ENCODE measurements at places on chromosomes 6 and 20.

DNA sequence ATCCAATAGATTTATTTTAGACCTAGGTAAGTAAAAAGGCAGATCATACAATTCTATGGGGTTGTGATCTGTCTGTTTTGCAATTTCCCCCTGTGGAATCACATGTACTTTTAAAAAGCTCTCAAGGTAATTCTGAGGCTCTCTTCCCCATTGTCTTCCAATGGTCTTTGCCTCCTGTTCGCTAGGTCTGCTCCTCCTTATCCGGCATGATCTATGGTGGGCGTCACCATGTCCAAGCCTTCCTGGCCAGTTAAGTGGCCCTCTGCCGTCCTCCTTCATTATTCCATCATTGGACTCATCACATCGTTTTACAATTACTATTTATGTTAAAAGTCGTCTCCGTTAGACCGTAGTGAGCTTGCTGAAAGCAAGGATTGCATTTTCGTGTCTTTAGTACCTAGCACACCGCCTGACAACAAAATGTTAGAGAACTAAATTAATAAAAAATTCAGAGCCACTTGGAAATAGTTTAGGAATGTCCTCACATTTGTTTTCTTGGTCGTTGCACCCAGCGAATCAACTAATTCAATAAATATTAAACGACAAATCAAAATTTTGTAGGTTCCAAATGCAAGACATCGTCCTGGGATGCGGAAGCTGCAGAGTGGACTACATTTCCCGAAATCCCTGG is 2.2 kb upstream of the STXBP5 start:
- H3K4me1 ChIP-seq: peaks cover 4% of the 10 kb centered on the region
- peaks cover 7% of the 10 kb centered on the region for H3K36me3 ChIP-seq
- no peak for DNase-seq
- H3K27me3 ChIP-seq: no peaks in the 10 kb centered on the region
- peak overlapping the region; percentile 90 for H3K27ac ChIP-seq

- no peaks in the 10 kb centered on the region for H3K27me3 ChIP-seq
- H3K4me1 ChIP-seq: peaks cover 5% of the 10 kb centered on the region
- no peak overlapping the region for H3K4me3 ChIP-seq
- H3K36me3 ChIP-seq: no peaks in the 10 kb centered on the region
- no peak overlapping the region for H3K27ac ChIP-seq
Observed at GRCh38 chr6:148835920-148836441, 89.2 kb downstream of the UST start.

DNA sequence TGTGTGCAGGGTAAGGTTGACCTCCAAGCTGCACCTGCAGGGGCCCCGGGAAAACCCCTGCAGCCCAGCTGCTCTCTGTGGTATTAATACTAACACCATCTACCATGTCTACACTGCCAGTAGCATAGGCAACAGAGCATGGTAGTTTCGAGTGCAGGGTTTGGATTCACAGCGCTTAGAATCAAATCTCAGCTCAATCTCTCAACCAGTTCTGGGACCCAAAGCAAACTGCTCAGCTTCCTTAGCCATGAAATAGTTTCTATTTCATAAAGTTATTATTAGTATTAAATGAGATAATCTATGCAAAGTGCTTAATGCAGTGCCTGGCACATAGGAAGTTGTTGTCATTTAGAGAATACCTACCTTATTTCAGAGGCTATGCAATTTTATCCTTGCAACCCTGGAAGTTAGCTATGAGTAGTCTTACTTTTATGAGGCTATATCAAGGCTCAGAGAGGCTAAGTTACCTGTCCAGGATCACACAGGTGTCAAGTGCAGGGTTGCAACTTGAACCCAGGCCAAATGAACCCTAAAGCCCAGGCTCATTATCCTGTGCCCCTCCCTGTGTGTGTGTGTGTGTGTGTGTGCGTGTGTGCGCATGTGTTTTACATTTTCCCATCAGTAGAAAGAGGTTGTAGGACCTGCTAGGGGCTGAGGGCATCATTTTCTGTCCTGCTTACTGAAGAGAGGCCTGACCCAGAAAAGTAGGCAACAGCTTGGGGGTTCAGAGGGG is 27.6 kb upstream of the MRPS18A start:
- H3K36me3 ChIP-seq: no peaks in the 10 kb centered on the region
- H3K27me3 ChIP-seq: no peaks in the 10 kb centered on the region
- H3K27ac ChIP-seq: no peak overlapping the region
- H3K4me1 ChIP-seq: no peaks in the 10 kb centered on the region
- H3K4me3 ChIP-seq: no peak overlapping the region

GRCh38 chr6:95548188-95548786 is 29.0 kb upstream of the MANEA start:
- DNase-seq: no peak
- H3K4me1 ChIP-seq: no peaks in the 10 kb centered on the region
- H3K36me3 ChIP-seq: no peaks in the 10 kb centered on the region

- no peaks in the 10 kb centered on the region for H3K36me3 ChIP-seq
- H3K4me3 ChIP-seq: no peak overlapping the region
- no peak for DNase-seq
- H3K4me1 ChIP-seq: no peaks in the 10 kb centered on the region
Observed at GRCh38 chr20:51731731-51732095, 36.5 kb downstream of the ATP9A start.

GRCh38 chr20:3431109-3431508 is 23.6 kb upstream of the DNAAF9 start:
- no peaks in the 10 kb centered on the region for H3K27me3 ChIP-seq
- H3K4me1 ChIP-seq: no peaks in the 10 kb centered on the region
- H3K36me3 ChIP-seq: no peaks in the 10 kb centered on the region
- no peak overlapping the region for H3K27ac ChIP-seq

- no peaks in the 10 kb centered on the region for H3K27me3 ChIP-seq
- no peak for DNase-seq
- no peaks in the 10 kb centered on the region for H3K4me1 ChIP-seq
- H3K36me3 ChIP-seq: no peaks in the 10 kb centered on the region
- H3K4me3 ChIP-seq: no peak overlapping the region
- no peak overlapping the region for H3K27ac ChIP-seq
Observed at GRCh38 chr20:25187635-25188034, 7.9 kb upstream of the ENTPD6 start.

DNA sequence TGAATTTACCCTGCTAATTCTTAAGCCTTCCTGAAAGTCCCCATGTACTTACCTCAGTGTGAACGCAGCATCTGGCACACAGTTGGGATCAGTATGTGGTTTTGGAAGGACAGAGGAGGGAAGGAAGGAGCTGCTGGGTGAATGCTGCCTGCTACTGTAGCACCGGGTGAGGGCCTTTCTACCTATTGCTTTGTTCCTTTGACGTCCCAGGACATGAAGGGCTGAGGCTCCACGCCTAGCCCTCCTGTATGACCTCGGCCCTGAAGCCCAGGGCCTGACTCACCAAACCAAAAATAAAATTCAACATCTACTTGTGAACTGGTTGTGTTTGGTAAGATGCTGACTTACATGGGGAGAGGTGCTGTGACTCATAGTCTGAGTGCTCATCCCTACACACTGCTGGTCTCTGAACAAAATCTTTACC is 51.1 kb downstream of the ARID1B start:
- DNase-seq: no peak
- H3K27me3 ChIP-seq: no peaks in the 10 kb centered on the region
- peaks cover 10% of the 10 kb centered on the region for H3K36me3 ChIP-seq
- H3K27ac ChIP-seq: no peak overlapping the region

GRCh38 chr6:100163035-100163434 is 169.0 kb upstream of the MCHR2 start:
- DNase-seq: no peak
- no peaks in the 10 kb centered on the region for H3K4me1 ChIP-seq
- no peaks in the 10 kb centered on the region for H3K27me3 ChIP-seq
- no peak overlapping the region for H3K4me3 ChIP-seq
- H3K36me3 ChIP-seq: no peaks in the 10 kb centered on the region

DNA sequence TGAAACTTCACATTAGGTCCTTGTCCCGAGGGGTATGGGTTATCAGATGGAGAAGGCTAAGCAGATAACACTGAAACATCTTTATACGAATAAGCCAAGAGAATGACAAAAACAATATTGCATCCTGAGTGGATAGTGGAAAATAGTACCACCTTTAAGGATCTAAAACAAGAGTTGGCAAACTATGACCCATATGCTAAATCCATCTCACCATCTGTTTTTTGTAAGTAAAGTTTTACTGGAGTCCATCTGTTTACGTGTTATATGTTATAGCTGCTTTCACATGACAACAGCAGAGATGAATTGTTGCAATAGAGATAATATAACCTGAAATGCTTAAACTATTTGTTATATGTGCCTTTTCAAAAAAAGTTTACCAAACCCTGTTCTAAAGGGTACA is 76.1 kb upstream of the TRDN start:
- no peaks in the 10 kb centered on the region for H3K27me3 ChIP-seq
- H3K27ac ChIP-seq: no peak overlapping the region
- no peak for DNase-seq
- no peaks in the 10 kb centered on the region for H3K4me1 ChIP-seq
- H3K36me3 ChIP-seq: no peaks in the 10 kb centered on the region

GRCh38 chr6:166643891-166644590 is 17.0 kb upstream of the RPS6KA2 start:
- no peak for DNase-seq
- no peaks in the 10 kb centered on the region for H3K36me3 ChIP-seq
- H3K4me3 ChIP-seq: no peak overlapping the region
- H3K27me3 ChIP-seq: no peaks in the 10 kb centered on the region
- H3K27ac ChIP-seq: no peak overlapping the region
- no peaks in the 10 kb centered on the region for H3K4me1 ChIP-seq

DNA sequence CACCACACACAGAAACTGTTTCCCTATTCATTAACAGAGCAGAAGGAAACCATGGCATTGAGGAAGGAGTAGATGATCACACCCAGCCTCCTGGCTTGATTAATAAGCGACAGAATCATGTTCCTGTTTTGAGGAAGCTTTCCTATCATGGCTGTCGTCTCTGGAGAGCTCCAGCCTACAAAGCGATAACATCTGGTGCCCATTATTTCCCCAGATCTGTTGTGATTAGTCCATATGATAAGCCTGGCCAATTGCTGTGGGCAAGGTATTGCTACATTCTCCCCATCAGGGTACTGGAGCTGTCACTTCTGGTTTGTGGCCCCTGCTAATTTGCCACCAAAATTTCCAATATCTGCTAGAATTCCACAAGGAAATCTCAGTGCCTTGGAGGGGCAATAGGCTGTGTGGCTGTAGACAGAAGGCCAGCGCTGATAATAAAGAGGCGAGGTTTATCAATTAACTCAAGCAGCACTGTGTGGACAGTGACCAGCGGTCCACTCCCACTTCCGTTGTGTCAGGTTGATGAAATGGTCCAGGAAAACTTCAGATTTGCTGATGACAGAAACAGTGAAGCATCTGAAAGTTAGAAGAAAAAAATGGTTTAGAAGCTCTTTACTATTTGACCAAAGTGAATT is 66.4 kb downstream of the OLIG3 start:
- H3K36me3 ChIP-seq: no peaks in the 10 kb centered on the region
- H3K4me3 ChIP-seq: no peak overlapping the region
- DNase-seq: no peak
- H3K27me3 ChIP-seq: no peaks in the 10 kb centered on the region

DNA sequence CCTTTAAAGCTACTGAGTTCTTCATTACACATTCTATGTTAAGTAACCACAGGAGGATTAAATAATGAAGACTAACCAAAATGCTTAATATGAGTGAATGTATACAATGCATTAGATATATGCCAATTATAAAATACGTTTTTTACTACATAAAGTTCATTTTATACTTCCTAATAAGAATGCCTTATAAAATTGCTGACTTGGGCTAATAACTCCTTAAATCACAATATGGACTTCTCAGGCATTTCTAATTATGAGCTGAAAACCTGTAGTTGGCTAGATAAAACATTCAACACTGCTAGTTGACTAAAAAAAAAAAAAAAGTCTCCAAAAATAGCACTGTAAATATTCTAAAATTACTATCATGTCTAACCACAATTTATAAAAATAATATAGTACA is 11.8 kb downstream of the MAN1A1 start:
- no peak overlapping the region for H3K27ac ChIP-seq
- H3K36me3 ChIP-seq: no peaks in the 10 kb centered on the region
- no peaks in the 10 kb centered on the region for H3K4me1 ChIP-seq
- no peak for DNase-seq

GRCh38 chr6:8219352-8219943 is 117.1 kb upstream of the EEF1E1 start:
- no peaks in the 10 kb centered on the region for H3K4me1 ChIP-seq
- no peaks in the 10 kb centered on the region for H3K36me3 ChIP-seq
- no peak overlapping the region for H3K4me3 ChIP-seq
- DNase-seq: peak; percentile 21

- H3K36me3 ChIP-seq: no peaks in the 10 kb centered on the region
- DNase-seq: peak; percentile 12
- peaks cover 7% of the 10 kb centered on the region for H3K4me1 ChIP-seq
- no peak within 1 kb of the TSS for H3K27ac ChIP-seq
- H3K27me3 ChIP-seq: peaks cover 14% of the 10 kb centered on the region
Observed at GRCh38 chr20:49482621-49483017, at the start of gene KCNB1. TSS of gene KCNB1 (minus strand) at chr20:49482668. CDS start at chr20:49482480, 188 bp downstream.

GRCh38 chr6:26377719-26378118 is 5.2 kb upstream of the BTN2A2 start:
- no peak overlapping the region for H3K27ac ChIP-seq
- H3K27me3 ChIP-seq: no peaks in the 10 kb centered on the region
- peaks cover 10% of the 10 kb centered on the region for H3K4me1 ChIP-seq
- no peak for DNase-seq
- H3K36me3 ChIP-seq: peaks cover 39% of the 10 kb centered on the region

- H3K27me3 ChIP-seq: peaks cover 4% of the 10 kb centered on the region
- H3K4me3 ChIP-seq: no peak overlapping the region
- no peaks in the 10 kb centered on the region for H3K36me3 ChIP-seq
- DNase-seq: no peak
Observed at GRCh38 chr20:34215711-34216381, 25.4 kb upstream of the ASIP start.

GRCh38 chr6:4901386-4902061 is 102.3 kb downstream of the RPP40 start:
- H3K4me1 ChIP-seq: peaks cover 8% of the 10 kb centered on the region
- H3K4me3 ChIP-seq: no peak overlapping the region
- DNase-seq: no peak
- no peak overlapping the region for H3K27ac ChIP-seq

DNA sequence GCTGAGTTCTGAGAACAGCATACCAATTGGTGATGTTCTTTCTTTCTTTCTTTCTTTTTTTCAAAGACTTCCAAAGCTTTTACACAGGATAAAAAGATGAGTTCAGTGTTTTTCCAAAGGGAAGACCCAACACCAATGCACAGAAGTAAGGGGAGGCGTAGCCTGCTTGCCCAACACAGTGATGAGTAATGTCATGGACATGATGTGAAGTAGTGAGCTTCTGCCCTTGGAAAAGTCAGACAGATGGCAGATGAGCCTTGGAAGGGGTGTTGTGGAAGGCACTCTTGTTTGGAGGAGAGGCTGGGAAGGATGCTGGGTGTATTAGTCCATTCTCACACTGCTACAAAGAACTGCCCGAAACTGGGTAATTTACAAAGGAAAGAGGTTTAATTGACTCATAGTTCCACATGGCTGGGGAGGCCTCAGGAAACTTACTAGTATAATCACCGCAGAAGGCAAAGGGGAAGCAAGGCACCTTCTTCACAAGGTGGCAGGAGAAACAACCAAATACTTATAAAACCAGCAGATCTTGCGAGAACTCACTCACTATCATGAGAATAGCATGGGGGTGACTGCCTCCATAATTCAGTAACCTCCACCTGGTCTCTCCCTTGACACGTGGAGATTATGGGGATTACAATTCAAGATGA is 12.6 kb downstream of the LRP11 start:
- H3K27ac ChIP-seq: no peak overlapping the region
- no peaks in the 10 kb centered on the region for H3K27me3 ChIP-seq
- DNase-seq: no peak
- H3K36me3 ChIP-seq: no peaks in the 10 kb centered on the region
- H3K4me1 ChIP-seq: no peaks in the 10 kb centered on the region

- H3K27me3 ChIP-seq: no peaks in the 10 kb centered on the region
- DNase-seq: no peak
- no peaks in the 10 kb centered on the region for H3K36me3 ChIP-seq
- H3K4me1 ChIP-seq: no peaks in the 10 kb centered on the region
- H3K27ac ChIP-seq: no peak overlapping the region
- H3K4me3 ChIP-seq: no peak overlapping the region
Observed at GRCh38 chr20:6919792-6920468, 152.4 kb downstream of the BMP2 start.
